ENCODE measurements at places on chromosomes 6 and 20. TPM values are rescaled to one million over a fixed set of nuclear protein-coding genes. Genes with fewer than 3 reads are reported as not detected.

GRCh38 chr6:5122504-5123112, 37.5 kb downstream of the PPP1R3G start:
- no peak for DNase-seq

GRCh38 chr20:595330-596308, 14.5 kb downstream of the TCF15 start:
- DNase-seq: no peak

GRCh38 chr6:18792866-18793265, 405.7 kb downstream of the RNF144B start:
- no peak for DNase-seq

- no peak for DNase-seq
Measured at GRCh38 chr6:25715794-25716193, 38.7 kb upstream of the SLC17A4 start.

- DNase-seq: peak; percentile 45
Measured at GRCh38 chr6:82017288-82017687, 230.3 kb downstream of the IBTK start.

DNA sequence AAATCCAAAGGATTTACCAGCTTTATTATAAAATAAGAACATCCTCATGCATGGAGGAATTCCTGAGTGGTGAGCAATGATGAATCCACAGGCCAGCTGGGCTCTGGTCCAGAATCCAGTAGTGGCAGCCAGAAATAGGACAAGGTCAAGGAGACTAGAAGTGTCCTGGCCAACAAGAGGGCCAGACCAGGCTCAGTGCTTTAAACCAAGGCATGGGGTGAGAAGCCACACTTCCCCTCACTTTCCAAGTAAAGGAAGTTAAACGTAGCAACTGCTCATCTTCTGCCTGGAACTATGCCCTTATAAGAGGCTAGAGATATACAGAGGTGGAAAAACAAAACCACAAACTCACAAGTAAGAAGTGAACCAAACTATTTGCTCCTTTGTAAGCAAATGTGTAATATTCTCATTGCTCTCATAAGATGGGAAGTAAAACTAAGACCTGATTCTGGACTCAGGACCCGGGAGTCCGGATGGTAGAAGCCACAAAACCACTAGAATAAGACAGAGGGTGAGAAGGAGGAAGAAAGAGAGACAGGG, 253.2 kb downstream of the UST start:
- DNase-seq: no peak

DNA sequence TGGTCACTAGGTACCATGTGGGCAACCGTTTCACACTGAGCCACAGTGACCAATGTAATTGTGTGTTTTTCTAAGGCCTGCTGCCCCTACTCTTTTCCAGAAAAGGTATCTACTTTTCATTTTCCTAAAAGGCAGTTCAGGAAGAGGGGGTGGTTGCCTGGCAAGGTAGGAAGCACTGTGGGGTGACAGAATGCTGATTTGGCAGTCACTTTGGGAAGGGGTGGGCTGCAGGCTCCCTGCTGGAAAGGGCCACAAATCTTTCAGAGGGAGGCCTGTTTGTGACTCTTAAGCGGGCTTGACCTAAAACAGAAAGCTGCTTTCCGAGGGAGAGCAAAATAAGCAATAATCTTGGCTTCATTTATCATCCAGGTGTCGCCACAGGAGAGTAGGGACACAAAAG, 5.2 kb upstream of the NNAT start:
- no peak for DNase-seq

DNA sequence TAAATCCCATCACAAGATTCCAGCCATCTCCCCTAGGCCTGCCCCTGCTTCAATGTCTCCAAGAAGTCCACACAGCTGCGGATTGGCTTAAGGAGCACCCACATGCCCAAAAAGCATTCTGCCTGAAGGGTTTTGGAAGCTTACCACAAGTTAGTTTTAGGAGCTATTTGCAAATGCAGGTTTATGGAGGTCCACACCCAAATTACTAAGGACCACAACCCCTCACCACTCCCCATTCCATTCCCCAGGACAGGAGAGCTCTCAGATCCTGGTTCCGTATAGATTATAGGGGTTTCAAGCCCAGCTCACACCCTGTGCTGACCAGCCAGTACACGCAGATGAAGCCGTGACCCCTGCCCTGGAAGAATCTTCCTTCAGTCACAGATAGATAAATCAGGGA, 24.3 kb upstream of the PXDC1 start:
- no peak for DNase-seq

Gene SAMD3
- 0.26 TPM for total RNA-seq

Gene DLK2
- 0.96 TPM for total RNA-seq

Data from H9 (cell line).